ENCODE measurements at places on chromosomes 11 and 22.

DNA sequence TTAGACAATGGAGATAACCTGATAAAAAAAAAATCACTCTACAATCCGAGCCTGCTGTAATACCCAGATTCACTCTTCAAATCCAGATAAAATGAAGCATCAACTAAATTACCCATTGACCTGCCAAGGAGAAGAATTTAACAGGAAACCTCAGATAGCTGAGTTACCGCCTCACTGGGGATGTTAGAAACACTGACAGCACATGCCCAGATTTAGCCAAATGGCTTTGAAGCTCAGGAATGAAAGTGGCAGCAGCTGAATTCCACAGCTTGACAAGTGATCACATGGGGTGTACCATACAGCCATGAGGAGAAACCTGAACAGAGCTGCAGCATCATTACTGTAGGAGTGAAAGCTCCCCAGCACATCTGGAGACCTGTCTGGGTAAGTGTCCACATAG lies 807.6 kb downstream of the DLG2 start:
- DNase-seq, result no peak

- no peak for DNase-seq
Observed at GRCh38 chr11:69981119-69981784, 96.9 kb upstream of the ANO1 start.

DNA sequence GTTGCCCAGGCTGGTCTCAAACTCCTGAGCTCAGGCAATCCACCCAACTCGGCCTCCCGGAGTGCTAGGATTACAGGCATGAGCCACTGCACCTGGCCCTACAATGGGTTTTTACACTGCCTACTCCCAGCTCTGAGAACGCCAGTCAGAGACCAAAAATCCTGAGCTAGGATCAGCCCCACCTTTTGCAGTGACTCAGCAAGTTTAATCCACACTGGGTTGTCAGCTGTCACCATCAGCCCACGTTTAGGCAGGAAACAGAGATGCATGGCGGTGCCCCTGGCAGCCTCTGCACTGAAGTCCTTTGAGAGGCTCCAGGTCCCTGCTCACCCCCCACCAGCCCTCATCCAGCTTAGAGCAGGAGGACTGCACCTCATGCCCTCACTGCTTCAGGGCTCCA lies 117.6 kb downstream of the ARHGAP8 start:
- no peak for DNase-seq

- DNase-seq, result no peak
Observed at GRCh38 chr11:119993722-119994121, 144.2 kb downstream of the TRIM29 start.

GRCh38 chr22:27842201-27842600 lies 40.6 kb upstream of the MN1 start:
- no peak for DNase-seq

- no peak for DNase-seq
Observed at GRCh38 chr22:42805998-42806830, 50.9 kb downstream of the ARFGAP3 start.

GRCh38 chr11:6002202-6002699 lies 4.5 kb downstream of the OR56A4 start:
- DNase-seq, result no peak

DNA sequence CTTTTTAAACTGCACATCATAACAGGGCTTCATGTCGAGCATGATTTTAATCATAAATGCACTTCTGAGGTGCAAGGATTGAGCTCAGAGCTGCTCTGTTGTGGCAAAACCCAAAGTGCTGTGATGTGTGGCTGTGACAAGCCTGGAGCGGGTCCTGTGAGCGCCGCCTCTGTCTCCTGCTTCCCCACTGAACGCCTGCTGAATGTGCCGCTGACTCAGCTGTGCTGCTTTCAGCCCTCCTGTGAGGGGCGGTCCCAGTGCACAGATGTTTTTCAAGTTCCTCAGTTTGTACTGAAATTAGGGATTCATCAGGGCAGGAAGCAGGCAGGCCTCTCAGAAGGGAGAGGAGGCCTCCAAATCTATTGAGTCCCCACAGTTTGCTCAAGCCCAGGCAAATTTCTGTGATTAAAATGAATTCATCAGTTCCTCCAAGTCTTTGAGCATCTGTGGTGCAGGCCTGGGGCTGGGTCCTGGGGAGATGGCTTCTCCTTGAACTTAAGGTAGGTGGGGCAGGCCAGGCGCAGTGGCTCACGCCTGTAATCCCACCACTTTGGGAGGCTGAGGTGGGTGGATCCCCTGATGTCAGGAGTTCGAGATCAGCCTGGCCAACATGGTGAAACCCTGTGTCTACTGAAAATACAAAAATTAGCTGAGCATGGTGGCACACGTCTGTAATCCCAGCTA lies 3.0 kb upstream of the GTSE1 start:
- DNase-seq, result peak; percentile 91

DNA sequence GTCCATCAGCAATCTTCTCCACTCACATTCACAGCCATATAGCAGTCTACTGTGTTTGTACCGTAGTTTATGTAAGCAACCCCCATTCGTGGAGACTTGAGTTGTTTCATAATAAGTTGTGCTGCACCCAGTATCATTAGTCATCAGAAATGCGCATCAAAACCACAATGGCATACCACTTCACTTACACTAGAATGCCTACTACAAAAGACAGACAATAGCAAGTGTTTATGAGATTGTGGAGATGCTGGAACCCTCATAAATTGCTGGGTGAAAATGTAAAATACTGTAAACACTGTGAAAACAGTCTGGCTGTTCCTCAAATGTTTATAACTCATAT lies 133.3 kb downstream of the ATXN10 start:
- no peak for DNase-seq

GRCh38 chr11:94107363-94107762 lies 21.3 kb upstream of the PANX1 start:
- peak; percentile 11 for DNase-seq
